ENCODE measurements at places on chromosomes 12 and 14.

- DNase-seq: no peak
These were observed 139.4 kb upstream of the CNTN1 start for GRCh38 chr12:40552868-40553267.

DNA sequence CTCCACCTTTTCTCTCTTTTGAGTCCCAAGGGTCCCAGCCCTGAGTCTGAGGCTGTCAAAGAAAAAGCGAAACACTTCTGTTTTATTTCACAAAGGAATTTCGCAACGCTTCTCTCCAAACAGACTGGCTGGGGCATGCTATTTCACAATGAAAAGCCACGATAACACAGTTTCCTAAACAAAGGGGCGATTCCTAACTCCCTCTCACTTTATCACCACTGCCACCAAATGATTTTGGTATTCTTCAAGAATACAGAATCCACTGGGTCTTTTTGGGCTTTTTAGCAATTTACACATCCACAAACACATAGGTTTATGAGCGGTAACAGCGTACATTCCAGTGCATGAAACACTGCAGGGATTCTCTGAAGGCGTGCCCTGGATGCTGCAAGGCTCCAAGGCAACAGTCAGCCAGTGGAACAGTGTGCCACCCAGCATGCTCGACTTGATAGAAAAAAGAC, 161.2 kb downstream of the DAD1 start:
- no peak for DNase-seq

- no peak for DNase-seq
These were observed 153.5 kb downstream of the KCNA5 start for GRCh38 chr12:5197131-5197530.

DNA sequence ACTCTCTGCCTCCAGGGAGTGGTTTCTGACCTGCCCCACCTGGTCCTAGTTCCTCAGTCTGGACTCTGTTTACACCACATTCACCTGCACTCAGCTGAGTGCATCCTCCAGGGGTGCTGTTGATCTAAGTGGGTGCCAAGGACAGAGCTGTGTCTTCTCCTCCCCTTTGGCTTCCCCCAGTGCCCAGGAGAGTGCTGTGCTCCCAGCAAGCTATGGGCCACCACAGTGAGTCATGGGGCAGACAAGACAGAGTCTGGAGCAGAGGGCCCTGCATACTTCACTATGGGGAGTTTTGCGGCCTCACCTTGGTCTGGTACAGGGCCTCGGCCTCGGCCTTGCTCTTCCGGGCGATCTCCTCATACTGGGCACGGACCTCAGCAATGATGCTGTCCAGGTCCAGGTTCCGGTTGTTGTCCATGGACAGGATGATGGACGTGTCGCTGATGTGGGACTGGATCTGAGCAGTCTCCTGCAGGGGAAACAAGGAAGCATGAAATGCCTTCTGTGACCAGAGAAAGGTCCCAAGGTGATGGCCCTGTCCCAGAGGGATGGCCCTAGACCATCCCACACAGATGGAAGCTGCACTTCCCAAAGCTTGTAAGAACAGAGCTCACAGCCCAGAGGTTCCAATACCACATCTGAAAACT, 4.9 kb downstream of the KRT73 start:
- no peak for DNase-seq
